ENCODE measurements at places on chromosomes 2 and 18.

DNA sequence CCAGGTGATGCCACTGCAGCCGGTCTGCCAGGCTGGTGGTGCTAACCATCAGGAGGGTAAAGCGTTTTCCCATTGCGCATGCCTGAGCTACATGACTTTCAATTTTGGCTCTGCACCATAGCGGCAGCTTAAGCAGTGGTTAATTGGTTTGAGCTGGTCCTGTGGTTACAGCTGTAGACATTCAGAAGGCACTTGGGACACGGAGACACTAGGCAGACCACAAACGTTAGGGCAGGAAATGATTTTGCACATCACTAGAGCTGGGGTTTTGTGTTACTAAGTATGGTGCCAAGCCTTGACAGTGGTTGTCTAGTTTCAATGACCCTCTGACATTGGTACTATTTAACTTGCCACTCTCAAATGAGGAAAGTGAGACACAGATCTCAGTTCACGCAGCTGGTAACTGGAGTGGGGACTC lies 28.9 kb upstream of the CNOT11 start:
- DNase-seq: no peak

DNA sequence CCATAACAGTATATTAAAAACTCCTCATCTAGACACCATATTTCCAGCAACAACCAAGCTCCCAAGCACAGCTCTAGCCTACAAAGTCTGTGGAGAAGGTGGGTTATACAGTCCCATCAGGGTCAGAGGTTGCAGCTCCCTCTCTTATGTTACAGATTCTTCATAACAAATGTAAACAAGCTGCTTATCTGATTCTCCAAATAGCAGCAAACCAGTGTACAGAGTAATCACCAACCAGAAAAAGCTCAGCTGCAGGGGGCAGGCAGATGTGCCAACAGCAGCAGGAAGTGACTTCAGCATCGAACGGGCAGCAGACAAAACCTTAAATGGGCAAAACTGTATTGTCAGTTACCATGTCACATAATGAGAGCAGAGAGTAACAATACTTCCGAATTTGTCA lies 52.9 kb upstream of the NABP1 start:
- DNase-seq: peak; percentile 19

- DNase-seq: no peak
These were observed 117.3 kb upstream of the STON1 start for GRCh38 chr2:48412443-48413250.

GRCh38 chr18:55506074-55506473 lies 81.9 kb downstream of the TCF4 start:
- no peak for DNase-seq

DNA sequence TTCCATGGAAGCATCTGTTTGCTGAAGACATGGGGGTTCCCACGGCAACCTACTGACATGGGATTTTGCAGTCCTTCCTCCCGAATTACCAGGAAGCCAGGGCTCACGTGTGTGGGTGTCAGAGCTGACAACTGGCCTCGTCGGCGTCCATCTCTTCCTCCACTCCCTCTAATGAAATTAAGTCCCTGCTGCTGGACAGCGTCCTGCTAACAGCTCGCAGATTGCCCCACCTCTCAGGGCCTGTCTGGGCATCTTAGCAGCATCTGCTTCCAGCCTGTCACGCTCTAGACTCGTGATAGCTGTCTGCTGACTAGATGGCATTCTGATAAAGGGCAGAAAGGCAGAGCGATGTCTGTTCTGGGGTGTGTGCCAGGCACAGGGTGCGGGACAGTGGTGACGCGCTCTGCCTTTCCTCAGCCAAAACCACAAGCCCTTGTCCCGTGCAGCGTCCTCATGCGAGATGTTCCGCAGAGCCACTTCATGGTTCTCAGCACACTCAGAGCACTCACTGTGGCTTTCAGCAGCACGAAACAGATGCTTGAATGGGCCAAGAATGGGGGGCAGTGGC lies 161.1 kb downstream of the ARL4C start:
- DNase-seq: peak; percentile 66

GRCh38 chr2:226888971-226889370 lies 53.1 kb downstream of the RHBDD1 start:
- no peak for DNase-seq

GRCh38 chr2:158464426-158465281 lies 7.9 kb downstream of the PKP4 start:
- no peak for DNase-seq

Measured in lung (tissue), 17 donors.